HEK293T (cell line): ENCODE measurements at places on chromosomes 1 and 21.

DNA sequence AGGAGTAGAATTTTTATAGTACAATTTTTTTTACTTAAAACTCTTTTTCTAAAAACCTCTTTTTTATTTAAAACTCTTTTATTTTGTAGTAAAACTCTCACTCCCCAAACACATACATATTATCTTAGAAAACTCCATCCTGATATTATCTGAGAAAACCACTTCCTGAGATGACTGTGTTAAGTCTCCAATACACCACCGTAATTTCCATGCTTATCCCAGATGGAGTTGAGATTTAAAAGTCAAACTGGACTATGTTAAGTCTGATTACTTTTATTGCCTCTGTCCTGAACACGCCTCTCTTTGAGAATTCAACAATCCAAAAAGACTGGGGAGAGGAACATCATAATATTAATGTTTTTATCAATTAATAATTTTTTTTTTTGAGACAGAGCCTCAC is 3.7 kb downstream of the SEC16B start:
- no peak for DNase-seq

DNA sequence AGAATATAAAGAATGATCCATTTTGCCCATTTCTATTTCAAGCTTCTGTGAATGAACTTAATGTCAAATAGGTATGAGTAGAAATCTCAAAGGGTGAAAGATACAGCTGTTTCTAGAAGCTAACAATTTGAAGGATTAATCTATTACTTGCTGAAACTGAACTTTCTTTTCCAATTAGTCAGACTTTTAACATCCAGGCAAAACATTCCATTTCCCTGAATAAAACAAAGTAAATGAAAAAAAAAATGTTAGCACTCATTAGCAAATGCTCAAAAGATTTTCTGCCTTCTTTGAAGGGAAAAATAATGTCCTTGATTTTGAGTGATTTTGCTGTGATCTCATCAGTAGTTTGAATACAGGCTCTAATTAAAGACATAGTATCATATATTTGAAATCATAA is 447.6 kb upstream of the PRMT6 start:
- DNase-seq: no peak

DNA sequence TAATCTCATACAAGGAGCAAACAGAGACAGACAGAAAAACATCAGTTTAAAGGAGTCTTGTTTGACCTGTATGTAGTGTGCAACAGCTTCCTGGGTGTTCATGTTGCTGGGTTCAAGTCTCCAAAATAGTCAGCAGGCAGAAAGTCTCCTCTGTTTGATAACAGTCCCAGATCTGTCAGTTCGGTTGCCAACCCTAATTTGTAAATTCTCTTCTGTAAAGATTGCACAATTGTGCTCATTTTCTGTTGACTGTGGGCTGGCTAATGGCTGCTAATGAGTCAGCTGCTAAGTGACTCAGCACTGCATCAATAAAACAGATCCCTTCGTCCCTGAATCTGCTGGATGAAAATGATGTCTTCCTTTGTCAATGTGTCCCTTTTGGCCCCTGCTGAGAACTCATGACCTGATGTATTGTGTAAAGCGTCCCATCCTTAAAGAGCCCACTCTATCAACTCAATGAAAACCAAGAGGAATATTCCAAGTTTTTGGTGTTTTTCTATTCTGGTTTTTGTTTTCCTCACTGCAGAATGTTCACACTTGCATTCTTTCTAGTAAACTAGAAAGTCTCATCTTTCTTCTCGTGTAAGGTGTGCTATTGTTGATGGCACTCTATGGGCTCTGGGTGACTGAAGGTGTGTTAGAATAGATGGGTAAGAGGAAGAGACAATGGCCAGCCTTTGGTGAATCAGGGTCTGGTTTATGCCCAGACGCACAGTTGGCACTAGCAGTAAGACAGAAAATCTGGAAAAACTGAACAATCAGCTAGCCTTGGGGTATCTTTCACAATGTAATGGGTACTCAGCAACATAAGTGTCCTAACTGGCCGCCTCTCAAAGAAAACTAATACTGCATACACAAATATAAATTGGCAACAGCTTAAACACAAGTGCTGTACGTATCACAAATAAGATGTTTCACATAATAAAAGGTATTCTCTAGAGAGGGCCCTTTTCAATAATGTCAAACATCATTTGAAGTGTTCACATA is 75.1 kb upstream of the SIPA1L2 start:
- no peak for DNase-seq

DNA sequence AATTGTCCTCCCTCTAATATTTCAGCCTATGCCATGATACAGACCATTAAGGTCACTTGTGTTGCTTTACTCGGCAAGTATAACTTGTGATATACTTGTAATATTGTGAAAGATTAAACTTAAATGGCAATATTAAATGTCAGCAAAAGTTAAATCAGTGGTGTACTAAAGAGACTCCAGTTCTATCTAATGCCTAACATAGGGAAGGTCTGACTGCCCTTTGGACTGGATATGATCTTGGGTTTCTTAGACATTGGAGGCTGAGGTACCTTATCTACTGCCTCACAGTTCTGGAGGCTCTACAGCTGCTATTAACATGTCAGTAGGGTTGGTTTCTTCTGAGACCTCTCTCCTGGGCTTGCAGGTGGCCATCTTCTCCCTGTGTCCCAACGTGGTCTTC is 89.9 kb downstream of the MT1HL1 start:
- no peak for DNase-seq

GRCh38 chr1:226510453-226510852 is 38.1 kb upstream of the STUM start:
- no peak for DNase-seq

DNA sequence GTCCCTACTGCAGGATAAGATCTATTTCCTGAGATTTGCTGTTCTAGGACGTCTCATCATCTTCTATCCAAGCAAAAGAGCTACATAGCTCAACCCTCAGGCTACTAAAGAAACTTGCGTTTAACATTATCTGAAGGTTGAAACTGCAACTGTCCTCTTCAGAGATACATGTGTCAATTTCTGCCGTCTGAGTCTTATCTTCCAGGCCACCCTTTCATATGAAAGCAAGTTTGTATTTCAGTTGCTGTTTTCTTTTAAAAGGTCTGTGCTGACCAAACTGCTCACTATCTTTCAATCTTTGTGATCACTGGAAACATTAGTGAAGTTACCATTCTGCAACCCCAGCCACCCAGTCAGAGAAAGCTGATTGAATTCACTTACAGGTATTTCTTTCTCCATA is 108.6 kb upstream of the RAB3GAP2 start:
- DNase-seq: no peak

- no peak for DNase-seq
These were observed 185.3 kb downstream of the AK5 start for GRCh38 chr1:77467021-77467595.
